ENCODE measurements at places on chromosomes 7 and 10.

GRCh38 chr7:140036224-140036962, 26.4 kb downstream of the PARP12 start:
- DNase-seq, result no peak

DNA sequence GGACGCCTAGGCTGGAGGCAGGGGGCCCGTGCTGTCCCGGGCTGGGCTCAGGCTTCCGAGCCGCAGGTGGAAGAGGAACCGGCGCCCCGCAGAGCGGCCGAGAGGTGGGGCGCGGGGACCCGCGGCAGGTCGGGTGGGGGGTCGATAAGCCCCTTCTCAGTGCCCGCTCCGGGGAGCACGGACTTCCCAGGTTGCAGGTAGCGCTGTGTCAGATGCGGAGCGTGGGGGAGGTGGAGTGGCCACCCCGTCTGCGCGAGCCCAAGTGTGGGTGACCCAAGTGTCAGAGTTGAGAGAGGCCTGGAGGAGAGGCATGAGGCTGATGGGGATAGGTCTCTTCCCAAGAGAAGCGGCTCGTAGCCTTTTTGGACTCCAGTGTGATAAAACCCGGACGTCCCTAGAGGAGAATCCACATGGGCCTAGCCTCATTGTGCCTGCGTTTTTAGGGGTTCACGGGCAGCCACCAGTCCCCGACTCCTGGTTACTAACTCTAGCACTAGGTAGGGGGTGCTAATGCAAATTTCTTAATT, 580 bp downstream of the EEPD1 start:
- DNase-seq, result no peak

DNA sequence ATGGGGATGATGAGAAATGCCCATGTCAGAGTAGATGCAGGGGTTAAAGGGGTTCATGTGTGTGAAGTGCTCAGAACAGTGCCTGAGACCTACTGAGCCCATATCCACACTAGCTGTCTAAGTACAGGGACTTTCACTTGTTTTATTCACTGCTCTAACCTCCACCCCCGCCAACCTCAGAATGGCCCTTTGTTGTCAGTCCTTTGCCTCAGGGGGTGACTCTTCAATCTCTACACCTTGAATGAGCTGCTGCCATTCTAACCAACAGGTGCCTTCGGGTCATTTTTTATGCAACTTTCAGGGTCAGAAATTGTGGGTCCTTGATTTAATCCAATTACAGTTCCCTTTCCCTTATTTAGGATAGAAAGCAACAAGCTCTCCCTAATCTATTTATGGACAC, 26.2 kb downstream of the VSTM4 start:
- DNase-seq, result no peak

GRCh38 chr7:111030336-111030735, 60.6 kb upstream of the LRRN3 start:
- DNase-seq, result no peak

DNA sequence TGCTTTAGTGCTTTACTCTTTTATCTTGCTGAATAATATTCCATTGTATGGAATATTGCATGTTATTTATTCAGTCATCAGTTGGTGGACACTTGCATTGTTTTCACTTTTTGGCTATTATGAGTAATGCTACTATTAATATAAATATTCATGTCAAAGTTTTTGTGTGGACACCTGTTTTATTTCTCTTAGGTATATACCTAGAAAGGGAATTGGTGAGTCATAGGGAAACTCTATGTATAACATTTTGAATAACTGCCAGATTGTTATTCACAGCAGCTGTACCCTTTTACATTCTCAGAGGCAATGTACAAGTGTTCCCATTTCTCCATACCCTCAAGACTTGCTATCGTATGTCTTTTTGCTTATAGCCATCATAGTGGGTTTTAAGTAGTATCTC, 268.7 kb downstream of the SEMA3A start:
- DNase-seq, result no peak

GRCh38 chr10:63673246-63673645, 152.0 kb downstream of the REEP3 start:
- no peak for DNase-seq

GRCh38 chr10:46299536-46300369, 13.0 kb downstream of the ANTXRL start:
- DNase-seq, result no peak

DNA sequence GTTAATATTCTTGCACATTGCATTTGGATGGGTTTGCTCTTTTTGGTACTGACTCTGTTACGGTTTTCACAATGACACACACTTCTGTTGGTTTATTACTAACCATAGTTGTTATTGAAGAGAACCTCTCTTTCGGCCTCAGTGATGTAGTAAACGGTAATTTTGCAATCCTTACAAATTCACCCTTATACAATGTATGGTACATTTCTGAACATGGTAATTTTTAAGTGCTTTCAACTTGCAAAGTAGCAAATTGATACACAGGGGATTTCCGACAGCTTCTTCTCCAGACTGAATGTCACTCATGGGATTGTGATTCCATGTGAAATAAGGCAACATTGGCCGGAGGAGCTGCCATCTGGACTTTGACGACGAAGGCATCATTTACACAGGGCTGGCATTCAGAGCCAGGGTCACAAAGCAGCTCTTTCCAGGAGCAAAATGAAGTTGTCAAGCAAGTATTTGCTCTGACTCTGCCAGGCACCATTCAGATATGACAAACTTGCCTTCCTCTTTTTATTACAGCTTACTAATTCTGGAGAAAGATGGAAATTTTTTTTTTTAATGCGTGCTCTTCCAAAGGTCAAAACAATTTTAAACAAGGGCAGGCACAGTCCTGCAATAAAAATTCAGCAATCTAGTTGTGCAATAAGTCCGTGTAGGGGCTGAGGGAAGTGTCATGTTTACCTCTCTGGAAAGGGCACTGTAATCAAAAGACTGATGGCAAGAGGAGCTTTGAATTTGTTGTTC, 711.5 kb upstream of the C7orf33 start:
- DNase-seq, result no peak

DNA sequence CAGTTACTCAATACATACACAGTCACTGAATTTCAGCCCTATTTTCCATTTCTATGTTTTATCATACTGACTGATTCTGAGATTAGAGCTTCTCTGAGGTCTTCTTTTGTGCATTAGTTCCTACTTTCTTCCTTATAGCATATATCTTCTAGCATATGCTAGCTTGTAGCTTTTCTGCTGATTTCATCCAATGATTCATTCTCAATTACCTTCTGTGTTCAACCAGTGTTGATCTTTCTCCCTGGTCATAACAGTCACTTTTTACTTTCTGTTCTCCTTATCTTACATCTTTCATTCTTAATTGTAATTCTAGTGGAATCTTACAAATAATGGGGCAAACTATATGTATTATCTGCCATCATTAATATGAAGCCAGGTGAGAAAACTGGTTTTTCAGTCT, 159.5 kb upstream of the HGF start:
- no peak for DNase-seq

DNA sequence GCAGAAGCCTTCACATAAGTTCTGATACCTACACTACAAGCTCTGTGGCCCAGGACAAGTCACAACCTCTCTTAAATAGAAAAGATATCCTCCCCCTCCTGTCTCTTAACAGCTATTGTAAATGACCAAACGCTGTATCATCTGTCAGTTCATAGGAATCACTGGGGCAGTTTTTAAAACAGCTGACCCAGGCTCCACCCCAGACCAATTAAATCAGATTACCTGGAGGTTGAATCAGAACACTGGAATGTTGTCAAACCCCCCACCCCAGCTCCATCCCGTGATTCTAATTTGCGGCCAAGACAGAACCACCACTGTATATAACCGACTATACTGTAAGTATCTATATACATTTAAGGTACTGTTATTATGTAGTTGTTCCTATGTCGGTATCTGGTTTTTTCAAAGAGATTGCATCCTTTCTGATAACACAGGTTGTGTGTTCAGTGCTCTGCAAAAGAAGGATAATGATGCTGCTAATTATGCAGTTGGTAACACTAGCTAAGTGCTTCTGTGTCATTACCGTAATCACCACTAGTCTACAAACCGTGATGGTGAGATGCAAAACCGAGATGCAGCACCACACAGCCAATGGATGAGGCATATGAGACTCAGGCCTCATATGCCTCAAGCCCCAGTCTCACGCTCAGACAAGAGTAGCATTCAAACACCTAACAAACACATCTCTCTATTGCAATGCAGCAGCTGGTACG, 47.4 kb downstream of the TNS3 start:
- DNase-seq, result no peak

GRCh38 chr10:133187091-133187905, 27.3 kb downstream of the KNDC1 start:
- DNase-seq, result no peak

DNA sequence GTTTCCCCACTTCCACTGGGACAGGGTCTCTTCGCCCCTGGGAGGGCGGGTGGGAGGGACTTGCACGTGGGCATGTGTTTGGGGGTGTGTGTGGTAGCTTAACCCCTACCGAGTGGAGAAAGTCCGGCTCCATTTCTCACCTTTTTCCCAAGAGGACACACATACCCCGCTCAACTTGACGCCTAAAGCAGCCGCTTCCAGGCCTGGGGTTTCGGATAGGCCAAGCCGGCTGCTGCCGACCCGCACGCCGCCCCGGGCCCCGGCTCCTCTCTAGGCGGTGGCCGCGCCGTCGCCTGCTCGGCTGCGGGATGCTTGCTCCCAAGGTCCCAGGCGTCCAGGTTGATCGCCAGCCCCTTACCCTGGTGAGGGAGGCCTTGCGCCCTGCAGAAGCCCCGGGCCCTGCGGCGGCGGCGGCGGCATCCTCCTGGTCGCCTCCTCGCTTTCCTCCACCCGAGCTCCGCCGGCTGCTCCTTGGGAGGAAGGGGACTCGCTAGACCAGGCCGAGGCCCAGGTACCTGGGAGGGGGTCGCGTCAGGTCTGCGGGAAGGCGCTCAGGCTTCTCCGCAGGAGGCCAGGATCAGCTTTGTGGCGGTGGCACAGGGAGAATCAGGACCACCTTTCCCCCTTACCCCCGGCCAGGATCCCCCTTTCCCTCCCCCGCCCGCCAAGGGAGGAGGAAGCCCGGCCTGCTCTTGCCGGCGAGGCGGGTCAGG, 3.2 kb upstream of the GATA3 start:
- no peak for DNase-seq

- no peak for DNase-seq
Observed at GRCh38 chr7:5217396-5217795, 27.4 kb downstream of the WIPI2 start.

DNA sequence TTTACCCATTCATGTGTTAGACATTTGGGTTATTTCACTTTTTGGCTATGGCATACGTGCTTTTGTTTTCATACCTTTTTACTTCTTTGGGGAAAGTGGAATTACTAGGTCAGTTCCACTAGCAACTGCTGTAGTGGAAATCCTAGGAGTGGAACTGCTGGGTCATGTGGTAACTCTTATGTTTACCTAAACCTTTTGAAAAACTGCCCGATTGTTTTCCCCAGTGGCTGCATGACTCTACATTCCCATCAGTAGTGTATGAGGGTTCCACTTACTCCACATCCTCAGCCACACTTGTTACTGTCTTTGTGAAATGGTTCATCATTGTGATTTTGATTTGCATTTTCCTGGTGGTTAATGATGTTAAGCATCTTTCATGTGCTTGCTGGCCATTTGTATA, 82.3 kb downstream of the TAX1BP1 start:
- DNase-seq, result no peak

GRCh38 chr10:88138319-88138848, 275.0 kb downstream of the PTEN start:
- no peak for DNase-seq

- DNase-seq, result no peak
Observed at GRCh38 chr7:36692456-36692855, 31.8 kb downstream of the AOAH start.

- DNase-seq, result no peak
Observed at GRCh38 chr7:37201003-37201875, 247.4 kb downstream of the ELMO1 start.

- DNase-seq, result no peak
Observed at GRCh38 chr10:10658172-10658785, 359.4 kb upstream of the CELF2 start.

- no peak for DNase-seq
Observed at GRCh38 chr7:69878015-69878414, 279.7 kb downstream of the AUTS2 start.

GRCh38 chr10:224571-224970, 89.3 kb downstream of the ZMYND11 start:
- no peak for DNase-seq

- no peak for DNase-seq
Observed at GRCh38 chr10:118272149-118272721, 69.9 kb downstream of the FAM204A start.

DNA sequence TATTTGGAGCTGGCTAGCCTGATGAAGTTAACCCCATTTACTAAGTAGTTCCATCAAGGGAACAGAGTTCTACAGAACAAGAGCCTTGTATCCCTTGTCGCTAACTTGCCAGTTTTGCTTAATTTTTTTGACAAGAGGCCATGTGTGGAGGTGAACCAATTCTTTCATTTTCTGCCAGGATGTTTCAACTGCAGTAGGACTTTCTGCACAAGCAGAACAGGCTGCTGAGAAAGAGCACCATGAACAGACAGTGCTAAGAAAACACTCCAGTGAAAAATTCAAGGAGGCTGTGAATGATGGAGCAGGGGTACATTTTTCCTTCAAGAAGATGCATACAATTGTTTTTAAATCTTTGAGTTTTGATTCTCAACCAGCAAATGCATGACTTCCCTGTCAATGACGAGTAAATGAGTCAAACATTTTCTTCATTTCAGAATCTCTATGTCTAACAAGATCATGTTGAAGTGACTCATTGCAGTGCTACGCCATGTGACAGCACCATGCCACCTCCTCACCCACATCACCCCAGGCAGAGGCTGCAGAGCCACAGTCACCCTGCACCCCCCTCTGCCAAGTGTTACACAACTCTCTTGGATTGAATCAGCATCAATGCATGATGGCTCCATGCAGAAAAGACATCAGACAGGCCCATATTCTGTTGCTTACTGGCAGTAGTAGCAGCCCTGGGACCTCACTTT, 193.1 kb downstream of the COBL start:
- DNase-seq, result no peak

DNA sequence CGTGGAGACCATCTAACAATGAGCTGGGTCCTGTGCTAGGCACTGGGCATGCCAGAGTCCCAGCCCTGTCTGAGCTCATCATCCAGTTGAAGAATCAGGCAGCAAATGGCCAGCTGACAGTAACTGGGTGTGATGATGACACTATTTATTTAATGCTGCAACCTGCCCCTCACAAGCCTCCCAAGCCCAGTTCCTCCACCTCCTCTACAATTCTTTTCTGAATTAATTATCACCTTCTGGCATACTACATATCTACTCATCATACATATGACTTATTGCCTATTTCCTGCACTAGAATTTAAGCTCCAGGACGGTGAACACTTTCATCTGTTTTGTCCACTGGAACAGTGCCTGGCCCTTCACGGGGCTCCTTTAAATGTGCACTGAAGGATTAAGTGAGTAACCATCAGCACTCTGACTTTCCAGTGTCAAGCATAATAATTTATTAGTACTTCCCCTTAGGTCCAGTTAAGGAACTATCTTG, 96.7 kb upstream of the LAMB4 start:
- DNase-seq, result no peak

DNA sequence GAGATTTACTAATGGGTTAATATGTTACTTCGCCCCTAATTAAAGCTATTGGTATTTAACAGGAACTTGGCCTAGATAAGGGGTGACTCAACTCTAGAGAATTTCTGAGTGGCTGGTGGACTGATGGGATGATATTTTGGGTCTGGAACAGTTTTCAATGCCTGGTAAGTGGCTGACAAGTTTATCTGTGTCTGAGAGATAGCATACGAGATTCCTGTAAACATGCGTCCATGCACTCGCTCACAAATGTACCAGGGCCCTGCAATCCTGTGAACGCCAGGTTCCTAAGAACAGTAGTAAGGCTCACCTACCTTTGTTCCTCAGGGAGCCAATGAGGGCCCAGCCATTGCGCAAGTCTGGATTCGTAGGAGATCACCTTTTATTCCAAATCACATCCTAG, 683.8 kb upstream of the ANKRD30A start:
- DNase-seq, result no peak

All from activated T-helper 1 cell treated with anti-CD3 and anti-CD28 coated beads, Interleukin-2, amount 50 U/mL, for 16 hours (primary cell).